ENCODE measurements at places on chromosomes 1 and 21.

DNA sequence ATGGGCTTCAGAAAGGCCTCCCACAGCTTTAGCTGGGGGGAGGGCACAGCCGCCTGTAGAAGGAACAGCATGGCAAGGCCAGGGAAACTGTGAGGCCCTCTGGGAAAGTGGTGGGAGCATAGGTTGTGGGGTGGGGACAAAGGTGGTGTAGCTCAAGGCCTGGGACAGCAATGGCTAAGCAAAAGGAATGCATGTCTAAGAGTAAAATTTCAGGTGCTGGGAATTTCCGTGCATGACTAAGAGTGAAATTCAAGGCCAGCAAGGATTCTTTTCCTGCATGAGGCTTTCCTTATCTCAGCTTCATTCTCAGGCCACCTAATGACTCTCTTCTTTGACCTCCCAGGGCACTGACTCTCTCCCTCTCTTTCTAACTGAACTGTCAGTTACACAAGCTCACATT is 86.5 kb upstream of the WNT4 start:
- DNase-seq, result no peak

DNA sequence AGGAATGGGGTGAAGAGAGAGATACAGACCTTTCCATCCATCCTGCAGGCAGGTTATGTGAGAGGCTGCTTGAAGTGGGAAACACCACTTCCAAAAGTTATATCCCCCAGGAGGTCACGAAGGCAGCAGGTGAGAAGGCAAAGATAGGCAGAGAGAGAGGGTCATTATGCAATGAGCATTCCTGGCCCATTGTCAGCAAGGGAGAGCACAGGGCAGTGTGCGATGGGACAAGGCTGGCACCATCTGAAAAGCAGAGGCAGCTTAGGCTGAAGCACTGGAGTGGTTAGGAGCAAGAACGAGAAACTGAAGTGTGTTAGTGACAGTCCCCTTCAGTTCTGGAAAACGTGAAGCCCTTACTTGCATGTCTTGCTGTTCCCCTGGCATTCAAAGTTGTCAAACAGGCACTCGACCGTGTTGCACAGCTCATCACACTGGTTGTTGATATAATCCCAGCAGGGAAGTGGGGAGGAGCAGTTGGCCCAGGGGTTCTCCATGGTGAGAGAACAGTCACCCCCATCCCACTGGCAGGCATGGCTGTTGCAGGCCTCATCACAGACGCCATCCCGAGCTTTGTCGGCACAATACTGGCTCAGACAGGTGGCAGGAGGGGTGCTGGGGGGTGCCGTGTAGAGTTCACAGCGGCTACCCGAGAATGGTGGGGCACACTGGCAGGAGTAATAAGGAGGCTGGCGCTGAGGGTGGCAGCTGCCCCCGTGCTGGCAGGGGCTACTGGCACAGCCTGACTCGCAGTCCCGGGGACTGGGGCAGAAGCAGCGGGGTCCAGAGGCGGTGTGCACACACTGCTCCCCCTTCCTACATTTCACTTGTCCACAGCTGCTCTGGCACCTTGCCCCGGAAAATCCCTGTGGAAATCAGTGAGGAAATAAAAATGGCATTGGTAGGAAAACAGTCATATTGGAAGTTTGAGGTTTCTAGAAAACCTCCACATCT is 28.9 kb upstream of the ADAM30 start:
- no peak for DNase-seq

- no peak for DNase-seq
Observed at GRCh38 chr1:59431566-59432294, 134.8 kb downstream of the FGGY start.

GRCh38 chr21:18810136-18810535 is 406.6 kb upstream of the TMPRSS15 start:
- DNase-seq, result no peak

DNA sequence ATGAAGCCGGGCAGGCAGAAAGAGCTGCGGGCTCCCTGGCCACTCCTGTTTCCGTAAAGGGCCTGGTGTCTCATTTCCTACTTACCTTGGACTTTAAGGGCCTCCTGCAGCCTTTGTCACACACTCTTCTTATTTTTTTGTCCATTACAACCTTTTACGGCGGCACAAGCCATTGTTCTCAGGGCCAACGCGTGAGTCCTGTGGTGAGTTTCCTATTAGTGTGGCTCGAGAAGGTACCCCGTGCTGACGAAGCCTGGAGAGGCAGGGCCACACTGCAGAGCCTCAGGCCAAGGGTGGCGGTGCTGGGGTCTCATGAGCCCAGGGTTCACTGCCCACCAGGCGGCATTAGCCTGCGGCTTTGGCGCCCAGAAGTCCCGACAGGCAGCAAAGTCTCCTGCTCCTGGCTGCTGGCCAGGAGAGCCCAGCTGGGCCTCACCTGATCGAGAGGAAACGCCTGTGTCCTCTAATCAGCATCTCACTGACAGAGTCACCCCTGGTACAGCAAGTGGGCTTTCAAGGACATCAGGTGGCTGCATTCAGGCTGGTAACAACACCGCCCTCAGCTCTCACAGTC is 62.0 kb downstream of the SIK1 start:
- DNase-seq, result no peak

- no peak for DNase-seq
Observed at GRCh38 chr1:202862679-202863560, 26.0 kb downstream of the RABIF start.

- no peak for DNase-seq
Observed at GRCh38 chr1:220139966-220140365, 46.0 kb downstream of the IARS2 start.

GRCh38 chr1:164703463-164703862 is 144.5 kb downstream of the PBX1 start:
- no peak for DNase-seq

GRCh38 chr1:16300436-16300835 is 51.8 kb downstream of the FBXO42 start:
- no peak for DNase-seq

- DNase-seq, result no peak
Observed at GRCh38 chr1:46370214-46370633, 23.9 kb upstream of the FAAH start.

DNA sequence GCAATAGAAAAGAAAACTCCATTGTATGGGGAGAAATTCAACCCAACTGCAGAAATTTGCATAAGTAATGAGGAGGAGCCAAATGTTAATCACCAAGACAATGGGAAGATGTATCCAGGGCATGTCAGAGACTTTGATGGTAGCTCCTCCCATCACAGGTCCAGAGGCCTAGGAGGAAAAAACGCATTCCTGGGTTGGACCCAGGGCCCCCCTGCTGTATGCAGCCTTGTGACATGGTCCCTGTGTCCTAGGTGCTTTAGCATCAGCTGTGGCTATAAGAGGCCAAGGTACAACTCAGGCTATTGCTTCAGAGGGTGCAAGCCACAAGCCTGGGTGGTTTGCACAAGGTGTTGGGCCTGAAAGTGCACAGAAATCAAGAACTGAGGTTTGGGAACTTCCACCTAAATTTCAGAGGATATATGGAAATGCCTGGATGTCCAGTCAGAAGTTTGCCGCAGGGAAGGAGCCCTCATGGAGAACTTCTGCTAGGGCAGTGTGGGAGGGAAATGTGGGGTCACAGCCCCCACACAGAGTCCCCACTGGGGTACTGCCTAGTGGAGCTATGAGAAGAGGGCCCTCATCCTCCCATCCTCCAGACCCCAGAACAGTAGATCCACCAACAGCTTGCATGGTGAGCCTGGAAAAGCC is 162.3 kb downstream of the TGFB2 start:
- no peak for DNase-seq

DNA sequence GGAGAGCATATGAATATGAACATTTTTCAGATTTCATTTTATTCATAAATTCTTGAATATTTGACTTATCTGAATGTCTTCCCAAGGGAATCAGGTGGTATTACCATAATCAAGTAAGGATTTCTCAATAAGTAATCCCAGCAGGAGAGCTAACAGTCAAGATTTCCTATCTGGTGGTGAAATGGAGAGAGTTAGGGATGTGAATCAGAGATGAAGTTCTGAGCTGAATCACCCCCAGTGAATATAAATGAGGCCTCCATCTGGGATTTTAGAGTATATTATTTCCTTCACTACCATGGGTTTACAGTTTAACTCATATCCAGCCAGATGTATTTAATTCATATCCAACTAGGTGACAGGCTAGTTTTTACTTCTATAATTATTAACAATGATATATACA is 61.5 kb upstream of the RGS2 start:
- DNase-seq, result no peak

- DNase-seq, result no peak
Observed at GRCh38 chr21:35705237-35705887, 355.0 kb downstream of the SETD4 start.

- DNase-seq, result no peak
Observed at GRCh38 chr1:113804421-113805255, 7.6 kb downstream of the RSBN1 start.

DNA sequence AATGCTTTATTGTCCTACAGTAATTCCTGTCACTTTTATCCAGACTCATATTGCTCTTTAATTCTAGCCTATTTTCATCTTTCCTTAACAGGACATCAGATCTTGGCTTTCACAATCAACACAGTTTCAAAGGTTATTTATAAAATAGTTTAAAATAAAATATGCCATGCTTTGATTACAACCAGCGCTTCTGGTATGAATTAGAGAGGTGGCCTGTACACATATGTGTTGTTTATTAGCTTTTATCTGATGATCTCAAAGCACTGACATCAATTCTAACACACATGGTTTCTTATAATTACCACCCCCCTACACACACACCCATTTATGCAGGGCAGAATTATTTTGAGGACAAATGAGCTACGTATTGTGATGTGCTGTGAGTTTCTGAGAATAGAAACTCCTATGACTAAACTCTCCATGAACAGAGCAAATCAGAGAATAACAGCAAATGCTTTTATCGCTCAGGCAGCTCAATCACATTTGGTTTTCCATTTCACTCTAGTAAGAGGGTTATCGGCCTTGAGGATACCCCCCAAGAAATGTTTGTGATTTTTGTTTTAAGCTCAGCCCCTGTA is 18.0 kb downstream of the CD247 start:
- DNase-seq, result no peak

DNA sequence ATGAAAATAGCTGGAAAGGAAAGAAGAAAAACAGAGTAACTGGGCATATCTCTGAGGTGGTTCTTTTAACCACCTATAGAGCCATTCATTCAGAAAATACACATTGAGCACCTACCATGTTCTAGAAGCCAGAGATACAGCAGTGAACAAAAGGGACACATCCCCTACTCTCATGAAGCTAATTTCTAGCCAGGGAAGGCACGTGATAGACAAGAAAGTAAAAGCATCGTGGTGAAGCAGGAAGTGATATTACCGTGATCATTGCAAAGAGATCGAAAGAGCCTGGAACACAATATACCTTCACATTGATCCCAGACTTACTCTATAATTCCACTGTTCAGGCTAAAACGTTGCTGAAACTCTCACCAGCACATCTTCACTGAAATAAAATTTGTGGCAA is 76.0 kb downstream of the TIAM1 start:
- DNase-seq, result no peak

DNA sequence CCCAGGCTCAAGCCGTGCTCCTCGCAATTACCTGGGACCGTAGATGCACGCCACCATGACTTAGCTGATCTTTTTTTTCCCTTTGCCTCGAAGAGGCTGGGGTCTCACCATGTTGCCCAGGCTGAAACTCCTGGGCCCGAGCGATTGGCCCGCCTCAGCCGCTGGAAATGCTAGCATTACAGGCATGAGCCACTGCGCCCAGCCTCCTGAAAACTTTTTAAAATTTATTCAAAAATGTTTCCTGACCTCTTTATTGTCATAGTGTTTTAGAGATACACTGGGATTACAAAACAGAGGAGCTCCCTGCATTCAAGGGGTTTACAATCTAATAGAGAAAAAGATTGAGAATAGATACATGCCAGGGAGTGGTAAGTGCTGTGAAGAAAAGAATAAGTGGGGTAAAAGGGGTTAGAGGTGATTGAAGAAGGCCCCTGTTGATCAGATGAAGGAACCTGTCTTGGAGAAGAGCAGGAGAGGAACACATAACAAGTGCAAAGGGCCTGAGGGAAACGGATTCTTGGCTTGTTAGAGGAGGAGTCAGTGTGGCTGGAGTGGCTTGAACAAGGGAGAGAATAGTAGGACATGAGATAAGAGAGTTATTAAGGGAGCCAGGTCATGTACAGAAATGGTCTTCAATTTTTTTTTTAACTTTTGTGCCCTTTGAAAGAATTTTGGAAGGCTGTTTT is 1.7 kb upstream of the TRIM33 start:
- DNase-seq, result no peak

GRCh38 chr1:182389619-182390047 is 2.0 kb downstream of the GLUL start:
- no peak for DNase-seq

DNA sequence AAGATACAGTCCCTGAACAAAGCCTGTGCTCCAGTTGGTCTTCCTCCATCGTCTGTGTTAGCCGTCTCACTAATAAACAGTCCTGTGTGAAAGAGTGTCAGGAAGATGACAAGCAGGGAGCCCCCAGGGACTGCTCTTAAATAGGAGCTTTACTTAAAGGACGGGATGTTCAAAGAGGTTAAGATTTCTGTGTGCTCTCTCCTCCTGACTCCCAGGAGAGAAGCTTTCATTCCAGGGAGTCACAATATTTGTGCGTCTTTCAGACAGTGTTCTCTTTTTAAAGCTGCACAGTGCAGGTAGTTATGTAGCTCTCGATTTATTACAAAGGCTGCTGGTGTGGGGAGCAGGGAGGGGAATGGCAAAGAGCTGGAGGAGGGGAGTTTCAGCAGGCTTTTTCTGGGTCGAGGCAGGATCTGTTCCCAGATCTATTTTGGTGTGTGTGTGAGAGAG is 43.5 kb downstream of the STYXL2 start:
- DNase-seq, result no peak

DNA sequence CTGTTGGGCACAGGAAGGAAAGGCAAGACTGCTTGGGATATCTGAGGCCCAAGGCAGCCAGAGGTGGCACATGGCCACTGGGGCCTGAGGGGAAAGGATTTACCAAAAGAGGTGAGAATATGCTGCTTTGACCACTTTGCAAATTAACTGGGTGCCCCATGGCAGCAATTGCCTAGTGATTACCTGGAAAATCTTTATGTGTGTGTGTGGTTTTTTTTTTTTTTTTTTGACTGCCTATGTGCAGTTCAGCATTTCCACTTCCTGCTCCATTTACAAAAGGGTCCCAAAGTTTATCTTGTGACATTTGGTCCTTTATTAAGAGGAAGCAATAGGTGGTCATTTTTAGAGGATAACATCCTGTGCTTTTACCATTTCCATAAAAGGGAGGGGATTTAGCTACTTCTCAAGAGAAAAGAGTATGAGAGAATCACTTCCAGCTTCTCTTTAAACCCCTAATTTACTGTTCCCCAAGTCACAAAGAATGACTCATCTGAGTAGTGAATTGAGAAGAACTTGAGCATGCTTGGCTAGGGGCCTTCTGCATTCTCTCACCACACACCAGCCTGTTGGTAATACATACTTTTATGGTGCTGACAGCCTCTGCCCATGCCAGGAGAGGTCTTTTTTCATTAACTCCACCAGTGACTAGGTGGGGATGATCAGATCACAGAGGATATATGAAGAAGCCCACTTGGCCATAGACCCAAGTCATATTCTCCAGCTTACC is 52.1 kb downstream of the SYDE2 start:
- DNase-seq, result no peak

- DNase-seq, result no peak
Observed at GRCh38 chr1:110533230-110533629, 14.3 kb upstream of the KCNA10 start.

Data from D721Med (cell line).